ENCODE measurements at places on chromosomes 5 and 9.

GRCh38 chr5:143583409-143583808, 179.9 kb upstream of the NR3C1 start:
- no peak for DNase-seq

DNA sequence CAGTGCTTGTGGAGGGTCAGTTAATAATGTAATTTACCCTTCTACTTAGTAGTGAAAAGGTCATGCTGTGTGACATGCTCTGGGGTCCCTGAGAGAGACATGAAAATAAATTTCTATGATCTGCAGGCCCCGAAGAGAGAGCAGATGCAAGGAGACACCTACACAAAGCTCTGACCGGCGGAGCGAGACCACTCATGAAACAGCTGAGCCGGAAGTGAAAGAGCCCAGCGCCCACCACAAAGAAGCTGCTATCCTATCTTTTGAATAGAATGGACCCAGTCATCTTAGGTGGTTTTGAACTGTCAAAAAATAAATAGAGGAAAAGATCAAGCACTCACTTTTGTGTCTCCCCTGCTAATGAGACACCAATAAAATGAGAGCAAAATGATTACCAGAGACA, 190.0 kb downstream of the MED10 start:
- DNase-seq, result no peak

- no peak for DNase-seq
These were observed 45.7 kb upstream of the FANCC start for GRCh38 chr9:95363051-95363841.

- DNase-seq, result no peak
These were observed 11.3 kb downstream of the TNC start for GRCh38 chr9:115106642-115107041.

GRCh38 chr5:89480406-89481007, 597.5 kb upstream of the MEF2C start:
- no peak for DNase-seq

- no peak for DNase-seq
These were observed 81.9 kb downstream of the ADAMTS12 start for GRCh38 chr5:33809936-33810335.
